Cardiac fibroblast (primary cell): ENCODE measurements at places on chromosomes 5 and 9.

DNA sequence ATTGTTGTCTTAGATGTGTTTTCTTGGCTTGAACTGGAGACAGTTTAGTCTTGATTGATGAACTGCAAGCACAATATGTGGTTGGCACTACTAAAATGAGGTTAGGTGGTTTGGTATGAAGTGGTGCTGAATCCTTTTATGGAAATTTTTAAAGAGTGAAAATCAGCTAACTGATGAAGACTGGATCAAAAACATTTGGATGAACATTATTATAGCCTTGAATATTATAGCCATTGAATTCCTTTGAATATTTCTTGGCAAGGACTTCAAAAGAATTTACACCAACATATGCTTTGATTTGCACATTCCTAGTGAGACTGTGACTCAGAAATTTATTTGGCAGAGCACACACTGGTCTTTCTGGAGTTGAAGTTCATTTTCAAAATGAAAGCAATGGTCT lies 318.3 kb downstream of the CHSY3 start:
- DNase-seq: peak; percentile 59

DNA sequence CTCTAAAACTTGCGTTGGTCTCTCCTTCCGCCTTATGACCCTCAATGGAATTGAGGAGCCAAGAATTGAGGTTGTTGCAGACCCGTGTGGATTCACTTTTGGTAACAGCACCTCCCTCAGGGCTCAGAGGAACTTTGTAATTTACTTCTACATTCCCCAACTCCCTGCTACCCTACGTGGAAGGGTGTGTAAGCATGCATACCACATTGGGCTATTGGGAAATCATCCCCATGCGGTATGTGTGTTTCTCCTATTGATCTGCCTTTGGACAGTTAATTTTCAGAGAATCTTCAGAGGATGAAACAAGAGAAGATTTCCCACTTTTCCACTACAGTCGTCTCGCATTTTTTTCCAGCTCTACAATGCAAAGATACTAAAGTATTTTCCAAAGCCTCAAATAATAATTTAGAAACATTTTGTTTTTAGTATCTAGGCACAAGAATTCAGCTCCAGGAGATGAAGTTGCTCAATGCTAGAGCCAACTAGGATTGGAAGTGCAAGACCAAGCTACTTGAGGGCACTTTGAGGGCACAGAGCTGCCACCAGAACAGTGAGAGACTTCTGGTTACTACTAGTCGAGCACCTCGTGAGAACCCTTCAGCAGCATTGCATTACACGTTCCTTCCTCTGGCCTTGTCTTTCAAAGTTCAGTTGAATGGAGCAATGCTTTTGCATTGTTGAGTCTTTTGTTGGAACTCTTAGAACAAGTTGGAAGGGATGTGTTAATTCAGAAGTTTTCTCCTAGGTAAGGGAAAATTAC lies 3.4 kb downstream of the C1QTNF3 start:
- DNase-seq: no peak

DNA sequence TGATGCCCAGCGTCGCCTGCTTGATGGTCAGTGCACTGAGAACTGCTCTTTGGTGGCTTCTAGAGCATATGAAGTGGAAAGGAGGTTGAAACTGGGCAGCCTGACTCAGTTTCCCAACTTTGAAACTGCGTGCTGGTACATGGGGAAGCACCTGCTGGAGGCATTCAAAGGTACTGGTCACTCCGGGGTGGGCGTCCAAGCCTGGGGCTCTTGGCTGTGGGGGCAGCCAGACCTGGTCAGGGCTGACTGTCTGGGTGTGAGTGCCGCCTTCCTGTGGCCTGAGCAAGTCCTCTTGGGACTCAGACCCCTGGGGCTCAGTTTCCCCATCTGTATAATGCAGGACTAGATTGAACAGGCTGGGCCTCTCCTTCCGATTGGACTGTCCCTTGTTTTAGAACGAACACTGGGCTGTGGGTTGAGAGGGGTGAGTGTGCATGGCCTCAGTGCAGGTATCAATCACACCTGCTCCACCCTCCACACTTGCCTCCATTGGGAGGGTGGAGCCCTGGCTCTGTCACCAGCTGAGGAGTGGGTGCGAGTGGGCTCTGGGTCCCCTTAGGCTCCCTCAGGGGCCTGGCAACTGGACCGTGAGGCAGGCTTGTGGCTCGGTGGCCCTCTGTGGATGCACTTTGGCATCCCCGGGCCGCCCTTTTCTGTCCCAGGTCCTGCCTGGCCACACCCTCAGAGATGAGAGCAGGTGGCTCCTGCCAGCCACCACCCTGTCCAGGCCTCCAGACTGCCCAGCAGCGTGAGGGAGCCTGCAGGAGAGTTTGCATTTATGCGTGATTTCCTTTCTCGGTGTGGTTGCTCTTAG lies 80.2 kb downstream of the PHF2 start:
- DNase-seq: no peak

GRCh38 chr5:132962429-132963021 lies 909 bp downstream of the AFF4 start:
- DNase-seq: peak; percentile 83

DNA sequence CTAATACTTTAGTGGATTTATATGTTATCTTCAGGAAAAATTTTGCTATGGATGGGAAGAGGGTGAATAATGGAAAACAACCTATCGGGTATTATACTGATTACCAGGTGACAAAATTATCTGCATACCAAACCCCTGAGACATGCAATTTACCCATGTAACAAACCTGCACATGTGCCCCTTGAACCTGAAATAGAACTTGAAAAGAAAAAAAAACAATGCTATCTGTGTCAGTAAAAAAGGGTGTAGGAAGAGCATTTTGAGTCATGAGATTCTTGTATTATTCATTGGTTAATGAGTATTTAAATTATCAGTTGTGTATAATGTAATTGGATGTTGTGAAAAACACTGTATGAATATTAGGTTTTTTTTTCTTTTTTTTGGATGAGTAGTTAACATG lies 75.4 kb downstream of the PRR16 start:
- no peak for DNase-seq

- DNase-seq: peak; percentile 45
These were observed 13.1 kb downstream of the GPRIN1 start for GRCh38 chr5:176596689-176597416.

DNA sequence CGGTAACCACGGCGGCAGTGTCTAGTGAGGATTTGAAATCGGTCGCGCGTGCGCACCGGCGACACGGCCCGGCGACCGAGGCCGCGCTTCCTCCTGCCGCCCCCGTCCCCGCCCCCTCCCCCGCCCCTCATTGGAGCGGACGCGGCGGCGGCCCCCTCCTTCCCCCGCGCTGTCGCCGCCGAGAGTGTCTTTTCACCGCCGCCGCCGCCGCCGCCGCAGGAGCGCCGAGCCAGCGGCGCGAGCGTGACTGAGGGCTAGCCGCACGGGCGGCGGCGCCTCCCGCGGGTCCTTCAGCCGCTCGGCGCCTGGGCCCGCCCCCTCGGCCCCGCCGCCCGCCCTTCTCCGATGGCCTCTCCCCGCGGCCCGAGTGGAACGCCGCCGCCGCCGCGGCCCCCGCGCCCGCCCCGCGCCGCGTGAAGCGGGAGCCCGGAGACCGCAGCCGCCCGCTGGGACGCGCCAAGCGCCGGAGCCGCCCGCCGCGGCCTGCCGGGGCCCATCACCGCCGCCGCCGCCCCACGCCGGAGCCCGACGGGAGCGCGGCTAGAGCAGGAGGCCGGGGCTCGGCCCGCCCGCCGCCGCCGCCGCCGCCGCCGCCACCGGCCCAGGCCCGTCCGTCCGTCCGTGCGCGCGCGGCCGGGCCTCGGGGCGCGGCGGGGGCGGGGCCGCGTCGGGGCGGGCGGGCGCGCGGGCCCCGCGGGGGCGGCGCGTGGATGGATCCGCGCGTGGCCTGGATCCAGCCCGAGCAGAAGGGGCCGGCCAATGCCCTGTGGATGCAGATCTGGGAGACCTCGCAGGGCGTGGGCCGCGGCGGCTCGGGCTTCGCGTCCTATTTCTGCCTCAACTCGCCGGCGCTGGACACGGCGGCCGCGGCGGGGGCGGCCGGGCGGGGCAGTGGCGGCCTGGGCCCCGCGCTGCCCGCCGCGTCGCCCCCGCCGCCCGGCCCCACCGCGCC lies at the start of gene TENT4A:
Gene TENT4A, plus strand, starts transcription at position 159 of the 952 bp plus-strand sequence. Its CDS starts 552 bp downstream, at position 711.
- DNase-seq: peak; percentile 12

DNA sequence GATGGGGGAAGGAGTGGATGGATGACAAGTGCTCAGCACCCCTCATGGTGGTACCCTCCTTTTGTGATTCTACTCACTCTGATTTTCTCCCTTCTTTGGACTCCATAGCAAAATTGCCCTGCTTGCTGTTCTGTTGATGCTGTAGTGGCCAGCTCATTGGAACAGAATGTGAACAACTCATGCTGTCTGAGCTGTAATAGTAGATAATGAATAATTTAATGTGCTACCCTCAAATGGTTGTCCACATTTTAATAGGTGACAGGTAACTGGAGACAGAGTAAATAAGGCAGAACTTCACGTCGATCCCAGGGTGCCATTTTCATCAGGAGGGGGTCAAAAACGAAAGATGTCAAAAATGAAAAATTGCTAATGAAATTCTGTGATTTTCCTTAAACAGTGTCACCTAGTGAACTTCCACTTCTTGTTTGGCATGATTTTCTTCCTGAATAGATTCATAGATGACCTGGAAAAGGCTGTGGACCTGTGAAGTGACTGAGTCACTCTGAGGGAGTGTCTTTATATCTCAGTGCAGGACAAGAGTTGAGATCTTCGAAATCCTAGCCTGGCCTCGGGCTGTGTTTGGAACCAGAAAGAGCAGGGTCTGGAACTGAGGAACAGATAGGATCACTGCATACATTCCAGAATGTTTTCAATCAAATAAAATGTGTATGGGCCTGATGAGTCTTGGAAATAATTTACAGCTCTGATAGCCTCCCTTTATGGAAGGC lies 270.2 kb downstream of the PSAT1 start:
- DNase-seq: peak; percentile 74
